ENCODE measurements at places on chromosomes 7 and 10. TPM values are rescaled to one million over a fixed set of nuclear protein-coding genes. Genes with fewer than 3 reads are reported as not detected.
A peak's percentile ranks its signal among the peaks of the same experiment; 100 is the strongest.

GRCh38 chr7:117772421-117772820 is 100.8 kb downstream of the CTTNBP2 start:
- H3K27me3 ChIP-seq = peaks cover 11% of the 10 kb centered on the region
- H3K36me3 ChIP-seq = no peaks in the 10 kb centered on the region
- no peak overlapping the region for H3K27ac ChIP-seq
- H3K4me1 ChIP-seq = peaks cover 2% of the 10 kb centered on the region
- no peak for DNase-seq

DNA sequence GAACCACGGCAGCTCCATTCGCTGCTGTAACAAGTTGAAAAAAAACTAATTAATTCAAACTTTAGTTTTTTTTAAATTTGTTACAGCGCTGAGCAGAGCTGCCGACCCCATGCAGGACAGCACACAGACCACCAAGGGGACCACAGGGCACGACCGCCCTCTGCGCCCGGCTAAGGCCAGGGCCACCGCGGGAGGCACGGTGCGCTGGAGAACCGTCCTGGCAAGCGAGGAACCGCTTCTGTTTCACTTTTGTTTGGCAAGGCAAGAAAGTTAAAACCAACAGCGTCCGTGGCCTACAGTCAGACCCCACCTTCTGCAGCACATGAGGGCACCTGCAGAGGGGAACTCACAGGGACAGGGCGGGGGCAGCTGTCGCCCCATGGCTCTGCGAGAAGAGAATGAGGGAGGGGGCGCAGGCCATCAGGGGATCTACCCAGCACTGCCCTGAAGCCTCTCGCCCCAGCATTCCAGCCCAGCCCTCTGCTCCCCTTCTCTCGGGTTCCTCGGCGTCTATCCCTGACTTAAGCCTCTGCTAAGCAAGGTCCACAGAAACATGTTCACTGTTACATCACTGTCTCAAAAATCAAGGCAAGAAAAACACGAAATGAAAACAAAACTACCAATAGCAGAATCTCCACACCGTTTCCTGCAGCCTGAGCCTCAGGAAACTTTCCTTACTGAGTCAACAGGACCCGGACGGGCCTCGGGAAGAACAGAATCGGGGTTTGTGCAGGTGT is 204.4 kb downstream of the DIP2C start:
- H3K36me3 ChIP-seq = no peaks in the 10 kb centered on the region
- H3K4me1 ChIP-seq = peaks cover 14% of the 10 kb centered on the region
- peak; percentile 53 for DNase-seq
- H3K27ac ChIP-seq = peak overlapping the region; percentile 95
- no peaks in the 10 kb centered on the region for H3K27me3 ChIP-seq

DNA sequence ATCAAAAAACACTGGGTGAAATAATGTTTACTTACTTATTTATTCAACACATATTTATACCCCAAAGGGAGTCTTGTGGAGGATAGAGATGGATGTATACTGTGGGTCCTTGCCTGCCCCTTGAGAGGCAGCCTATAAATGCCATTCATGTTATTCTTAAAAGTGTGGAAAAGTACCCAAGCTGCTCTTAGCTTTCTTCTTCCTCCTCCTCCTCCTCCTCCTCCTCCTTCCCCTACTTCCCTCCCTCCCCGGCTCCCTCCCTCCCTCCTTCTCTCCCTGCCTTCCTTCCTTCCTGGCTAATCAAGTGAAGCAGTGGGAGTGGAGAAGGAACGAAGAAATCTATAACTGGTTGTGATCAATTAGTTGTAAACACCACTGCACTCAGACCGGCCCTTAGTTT is 21.2 kb upstream of the IGF2BP3 start:
- no peak overlapping the region for H3K27ac ChIP-seq
- DNase-seq = no peak
- H3K4me3 ChIP-seq = peak overlapping the region; percentile 78
- peaks cover 2% of the 10 kb centered on the region for H3K4me1 ChIP-seq
- H3K27me3 ChIP-seq = no peaks in the 10 kb centered on the region

GRCh38 chr10:89900554-89900953 is 199.2 kb downstream of the KIF20B start:
- H3K4me1 ChIP-seq = no peaks in the 10 kb centered on the region
- no peak for DNase-seq
- H3K27ac ChIP-seq = no peak overlapping the region
- H3K4me3 ChIP-seq = no peak overlapping the region
- peaks cover 13% of the 10 kb centered on the region for H3K27me3 ChIP-seq
- H3K36me3 ChIP-seq = no peaks in the 10 kb centered on the region

The ZNF853 gene
- total RNA-seq = 1.3 TPM

All from activated CD4-positive, alpha-beta T cell treated with anti-CD3 and anti-CD28 coated beads for 36 hours (primary cell).